NCI-H446 treated with DMSO at 0.1 percent for 48 hours (cell line): ENCODE measurements at places on chromosomes 6 and 20.

DNA sequence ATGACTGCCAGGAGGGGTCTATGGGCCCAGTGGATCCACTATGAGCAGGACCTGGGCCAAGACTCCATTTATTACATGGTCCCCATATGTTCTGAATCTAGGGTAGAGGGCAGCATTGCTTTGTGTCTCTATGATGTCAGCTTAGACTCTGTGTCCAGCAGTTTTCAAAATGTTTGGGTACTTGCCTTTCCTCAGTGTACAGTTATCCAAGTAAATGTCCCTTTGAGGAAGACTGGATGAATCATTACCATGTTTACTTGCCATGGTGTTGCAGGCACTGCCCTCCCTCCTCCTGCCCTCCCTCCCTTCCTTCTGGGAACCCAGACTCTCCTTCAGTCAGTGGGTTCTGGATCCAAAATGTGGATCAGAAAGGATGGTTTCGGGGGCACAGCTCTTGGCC, 108.6 kb downstream of the NRN1 start:
- no peak for DNase-seq

- DNase-seq: no peak
These were observed 109.6 kb upstream of the HIVEP1 start for GRCh38 chr6:11902527-11902926.

- DNase-seq: no peak
These were observed 227.2 kb downstream of the LY86 start for GRCh38 chr6:6815732-6816131.

DNA sequence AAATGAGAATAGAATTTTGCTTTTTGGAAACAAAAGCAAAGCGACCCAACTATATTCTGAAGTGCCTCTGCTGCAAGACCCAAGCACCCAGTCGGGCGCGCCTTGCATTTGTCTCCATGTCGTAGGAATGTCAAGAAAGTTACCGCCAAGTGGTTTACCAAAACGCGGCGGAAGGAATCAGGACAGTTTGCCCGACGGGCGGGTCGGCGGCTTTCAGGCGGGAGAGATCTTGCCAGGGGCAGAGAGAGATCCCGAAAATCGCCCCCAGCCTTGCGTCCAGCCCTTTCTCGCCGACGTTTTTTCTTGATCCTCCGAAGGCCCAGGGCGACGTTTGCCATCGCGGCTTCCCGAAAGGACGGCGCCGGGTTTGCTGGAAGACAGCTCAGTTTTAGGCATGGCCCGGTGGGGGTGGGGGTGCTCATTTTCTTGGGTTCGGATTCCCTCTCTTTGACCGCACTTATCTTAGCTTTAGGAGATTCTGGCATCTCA, 4.0 kb upstream of the LIN28B start:
- DNase-seq: no peak

DNA sequence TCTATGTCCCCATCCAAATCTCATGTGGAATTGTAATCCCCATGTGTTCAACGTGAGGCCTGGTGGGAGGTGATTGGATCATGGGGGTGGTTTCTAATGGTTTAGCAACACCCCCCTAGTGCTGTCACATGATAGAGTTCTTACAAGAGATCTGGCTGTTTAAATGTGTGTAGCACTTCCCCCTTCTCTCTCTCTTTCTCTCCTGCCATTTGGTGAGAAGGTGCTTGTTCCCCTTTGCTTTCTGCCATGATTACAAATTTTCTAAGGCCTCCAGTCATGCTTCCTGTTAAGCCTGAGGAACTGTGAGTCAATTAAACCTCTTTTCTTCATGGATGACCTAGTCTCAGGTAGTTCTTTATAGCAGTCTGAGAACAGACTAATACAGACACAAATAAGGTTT, 165.4 kb downstream of the OGFRL1 start:
- no peak for DNase-seq

DNA sequence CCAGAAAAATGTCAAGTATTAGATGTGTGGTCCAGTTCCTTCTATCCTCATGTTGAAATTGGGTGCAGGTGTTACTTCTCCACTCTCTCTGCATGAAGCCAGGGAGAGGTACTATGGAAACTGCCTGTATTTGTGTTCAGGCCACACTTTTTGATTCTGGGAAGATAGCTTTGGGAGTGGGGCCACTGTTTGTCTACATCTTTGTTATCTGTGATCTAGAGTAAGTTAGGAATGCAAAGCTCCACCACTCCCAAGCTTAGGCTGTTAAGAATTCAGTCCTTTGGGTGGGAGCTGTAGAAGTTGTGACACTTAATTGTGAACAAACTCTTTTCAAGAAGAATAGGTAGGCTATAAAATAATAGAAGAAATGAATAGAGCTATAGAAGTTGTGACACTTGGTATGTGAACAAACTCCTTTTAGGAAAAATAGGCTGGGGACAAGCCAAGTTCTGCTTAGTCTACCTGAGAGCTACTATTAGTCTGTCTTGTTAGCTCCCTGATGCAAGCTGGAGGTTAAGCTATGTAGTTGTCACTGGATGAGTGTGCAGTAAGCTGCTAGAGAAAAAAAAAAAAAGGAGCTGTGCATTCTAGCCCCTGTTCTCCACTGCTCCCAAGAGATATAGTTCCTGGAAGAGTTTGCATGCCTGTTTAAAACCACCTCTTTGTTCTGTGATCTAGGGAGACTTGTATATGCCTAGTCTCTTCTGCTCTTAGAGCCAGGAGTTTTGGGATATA, 7.1 kb upstream of the GFRAL start:
- DNase-seq: no peak

DNA sequence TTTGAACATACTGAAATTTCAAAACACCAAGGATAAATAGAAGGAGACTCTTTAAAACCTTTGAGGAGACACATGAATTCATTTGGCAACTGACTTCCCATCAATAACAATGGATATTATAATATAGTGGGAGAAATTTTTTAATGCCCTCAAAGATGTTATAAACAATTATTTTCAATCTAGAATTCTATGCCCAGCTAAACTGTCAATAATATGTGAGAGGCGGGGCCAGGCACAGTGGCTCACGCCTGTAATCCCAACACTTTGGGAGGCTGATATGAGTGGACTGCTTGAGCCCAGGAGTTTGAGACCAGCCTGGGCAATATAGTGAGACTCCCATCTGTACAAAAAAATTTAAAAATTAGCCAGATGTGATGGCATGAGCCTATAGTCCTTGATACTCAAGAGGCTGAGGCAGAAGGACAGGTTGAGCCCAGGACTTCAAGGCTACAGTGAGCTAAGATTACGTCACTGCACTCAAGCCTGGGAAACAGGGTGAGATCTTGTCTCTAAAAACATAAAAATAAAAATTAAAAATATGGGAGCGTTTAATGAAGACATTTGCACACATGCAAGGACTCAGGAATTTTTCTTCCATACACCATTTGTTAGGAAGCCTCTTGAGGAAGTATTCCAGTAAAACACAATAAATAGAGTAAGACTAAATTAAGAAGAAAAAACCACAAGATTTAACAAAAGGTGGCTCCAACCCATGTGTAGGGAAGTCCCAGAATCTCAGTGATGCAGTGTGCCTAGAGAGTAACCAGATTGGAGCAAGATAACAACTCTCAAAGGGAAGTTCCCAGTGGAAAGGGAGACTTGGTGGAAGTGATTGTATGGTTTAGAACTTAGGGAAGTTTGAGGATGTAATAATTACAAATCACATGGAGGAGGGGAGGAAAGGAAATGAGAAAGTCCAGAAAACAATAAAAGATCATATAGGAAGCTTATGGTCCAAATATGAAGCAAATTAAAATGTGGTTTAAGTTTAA, 26.3 kb upstream of the ETV7 start:
- no peak for DNase-seq

- no peak for DNase-seq
These were observed 38.0 kb downstream of the COL12A1 start for GRCh38 chr6:75167851-75168250.

DNA sequence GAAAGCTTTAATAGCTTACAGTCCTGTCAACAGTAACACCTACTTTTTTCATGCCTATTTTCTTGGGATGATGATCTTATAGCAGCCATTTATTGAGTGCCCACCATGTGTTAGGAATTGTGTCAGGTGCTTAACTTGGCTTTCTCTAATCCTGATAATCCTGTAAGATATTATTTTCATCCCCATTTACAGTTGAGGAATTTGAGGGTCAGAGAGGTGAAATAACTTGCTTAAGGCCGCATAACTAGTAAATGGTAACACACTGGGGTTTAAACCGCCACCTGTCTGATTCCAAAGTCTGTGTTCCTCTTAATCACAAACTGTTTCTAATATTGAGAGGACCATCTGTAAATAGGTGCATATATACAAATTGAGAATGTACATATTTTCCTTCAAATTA, 55.5 kb downstream of the NCOA3 start:
- DNase-seq: no peak

GRCh38 chr6:126531286-126531685, 191.4 kb downstream of the CENPW start:
- DNase-seq: no peak

- DNase-seq: no peak
These were observed 11.8 kb upstream of the SCAF8 start for GRCh38 chr6:154721460-154721859.

GRCh38 chr6:38528196-38528965, 111.3 kb downstream of the BTBD9 start:
- DNase-seq: no peak

DNA sequence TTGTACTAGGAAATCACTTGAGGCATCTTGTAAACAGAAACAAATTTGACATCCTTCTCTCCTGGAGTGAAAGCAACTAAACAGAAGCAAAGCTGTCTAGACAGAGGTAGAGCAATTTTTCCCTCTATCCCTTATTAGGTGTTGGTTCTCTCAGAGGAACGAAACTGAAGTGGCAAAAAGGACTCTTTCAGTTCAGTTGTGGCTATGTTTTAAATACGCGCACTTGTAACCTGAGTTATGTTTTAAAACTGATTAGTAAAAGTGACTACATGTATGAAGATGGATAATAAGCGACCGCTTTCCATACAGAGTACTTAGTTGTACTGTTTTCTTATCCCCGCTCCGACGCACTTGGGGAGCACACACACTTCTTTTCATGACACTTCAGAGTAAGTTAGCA, 551.0 kb downstream of the PHF3 start:
- DNase-seq: no peak

- no peak for DNase-seq
These were observed 2.4 kb upstream of the SNAP25 start for GRCh38 chr20:10216146-10216791.

DNA sequence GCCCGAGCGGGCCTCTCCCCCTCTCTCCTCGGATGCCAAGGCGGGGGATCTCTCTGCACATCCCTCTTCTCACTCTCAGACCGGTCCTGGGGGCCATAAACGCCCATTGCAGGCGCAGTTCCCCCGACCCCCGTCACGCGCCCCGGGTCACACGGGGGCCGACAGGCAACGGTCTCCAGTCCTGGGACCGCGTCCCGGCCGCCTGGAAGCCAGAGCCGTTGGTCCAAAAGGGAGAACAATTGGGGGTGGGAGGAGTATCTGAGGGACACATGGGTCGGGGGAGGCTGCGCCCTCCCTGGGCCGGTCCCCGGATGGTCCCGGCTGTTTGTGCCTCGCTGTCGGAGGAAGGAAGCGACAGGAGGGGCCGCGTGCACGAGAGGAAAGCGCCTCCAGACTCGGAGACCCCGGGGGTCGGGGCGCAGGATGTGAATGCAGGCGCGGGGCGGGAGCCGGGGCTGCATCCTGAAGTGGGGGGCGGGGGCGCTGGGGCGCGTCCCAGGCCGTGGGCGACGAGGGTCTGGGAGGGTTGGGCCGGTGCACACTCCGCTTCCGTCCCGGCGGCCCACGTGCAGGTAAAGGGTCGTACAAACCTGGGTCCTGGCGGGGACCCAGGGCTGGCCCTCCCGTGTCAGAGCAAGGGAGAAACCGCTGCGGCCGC, 903 bp downstream of the SLC4A11 start:
- DNase-seq: no peak

- DNase-seq: no peak
These were observed 29.6 kb downstream of the BTBD9 start for GRCh38 chr6:38610050-38610625.

DNA sequence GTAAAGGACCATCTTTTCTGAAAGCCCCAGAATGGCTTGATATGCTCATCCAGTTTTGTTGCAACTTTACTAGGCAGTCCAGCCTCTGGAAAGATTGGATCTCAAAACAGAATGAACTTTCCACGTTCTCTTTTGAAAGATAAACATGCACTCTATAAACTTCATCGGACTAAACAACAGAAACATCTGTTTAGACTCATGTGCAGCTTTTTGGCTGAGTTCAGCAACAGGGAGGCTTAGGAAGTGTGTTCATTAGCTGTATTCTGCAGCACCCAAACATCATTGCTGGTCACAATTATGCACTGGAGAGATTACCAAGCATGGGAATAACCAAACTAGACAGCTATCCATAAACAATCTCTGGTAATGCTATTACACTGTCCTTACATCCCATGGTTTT, 180.5 kb downstream of the TENT5A start:
- no peak for DNase-seq

DNA sequence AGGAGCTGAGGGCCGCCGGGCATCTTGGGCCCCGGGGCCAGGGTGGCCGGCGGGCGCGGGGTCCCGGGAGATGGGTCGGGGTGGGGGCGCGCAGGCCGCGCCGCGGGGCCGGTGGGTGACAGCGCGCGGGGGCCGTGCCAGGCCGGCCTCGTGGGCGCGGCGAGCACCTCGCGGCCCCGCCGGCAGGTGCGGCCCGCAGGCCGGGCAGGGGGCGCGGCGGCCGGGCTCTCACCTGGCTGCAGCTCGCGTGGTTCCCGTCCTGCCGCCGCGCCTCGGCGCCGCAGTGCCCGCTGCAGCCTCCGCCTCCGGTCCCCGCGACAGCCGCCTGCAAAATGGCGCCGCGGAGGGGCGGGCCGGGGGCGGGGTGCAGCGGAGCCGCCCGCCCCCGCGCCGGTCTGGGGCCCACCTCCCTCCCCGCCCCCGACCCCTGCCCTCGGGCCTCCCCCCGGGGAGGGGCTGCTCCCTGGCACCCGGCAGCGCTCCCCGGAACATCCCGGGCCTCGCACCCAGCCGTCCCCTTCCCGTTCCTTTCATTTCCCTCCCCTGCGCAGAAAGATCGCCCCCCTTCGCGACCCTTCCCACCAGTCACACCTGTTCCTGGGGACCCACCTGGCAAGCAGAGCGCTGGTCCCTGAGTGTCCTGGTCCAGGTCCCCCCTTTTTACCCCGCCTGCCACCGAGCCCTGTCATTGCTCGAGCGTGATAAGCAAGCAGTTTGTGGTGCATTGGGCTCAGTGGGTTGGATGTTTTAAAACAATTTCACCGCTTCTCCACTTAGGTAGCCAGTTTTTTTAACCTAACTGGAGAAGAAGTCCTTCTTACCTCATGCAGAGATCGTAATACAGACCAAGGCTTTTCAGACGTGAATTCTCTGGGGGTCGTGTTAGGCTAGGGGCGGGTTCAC, at the start of gene SLC23A2:
Gene SLC23A2 (minus strand): TSS at position 337 of the 903 bp plus-strand sequence. CDS start 68,948 bp downstream, outside the sequence.
- DNase-seq: no peak

DNA sequence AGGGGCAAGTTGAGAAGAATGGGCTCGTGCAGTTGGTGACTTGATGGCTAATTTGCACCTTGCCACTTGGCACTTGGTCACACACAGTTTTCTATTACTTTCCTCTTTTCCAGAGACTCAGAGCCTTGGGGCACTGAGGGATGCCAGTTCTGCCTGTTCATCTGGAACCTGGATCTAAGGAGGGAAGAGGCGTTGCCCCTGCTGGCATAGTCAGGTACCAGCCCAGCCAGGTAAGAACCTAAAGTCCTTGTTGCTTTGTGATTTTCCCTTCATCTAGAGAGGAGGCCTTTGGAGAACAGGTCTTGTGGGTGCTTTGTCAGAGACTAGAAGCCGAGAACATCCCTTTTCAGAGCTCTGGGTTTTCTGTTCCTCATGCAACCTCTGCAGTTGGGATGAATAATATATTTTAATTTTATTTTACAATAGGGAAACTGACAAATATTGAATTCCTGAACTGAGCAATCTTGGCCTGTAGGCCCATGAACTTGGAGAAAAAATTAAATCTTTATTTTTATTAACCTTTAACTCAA, 11.4 kb downstream of the SYTL3 start:
- no peak for DNase-seq
